ENCODE measurements at places on chromosomes 3 and 15.

DNA sequence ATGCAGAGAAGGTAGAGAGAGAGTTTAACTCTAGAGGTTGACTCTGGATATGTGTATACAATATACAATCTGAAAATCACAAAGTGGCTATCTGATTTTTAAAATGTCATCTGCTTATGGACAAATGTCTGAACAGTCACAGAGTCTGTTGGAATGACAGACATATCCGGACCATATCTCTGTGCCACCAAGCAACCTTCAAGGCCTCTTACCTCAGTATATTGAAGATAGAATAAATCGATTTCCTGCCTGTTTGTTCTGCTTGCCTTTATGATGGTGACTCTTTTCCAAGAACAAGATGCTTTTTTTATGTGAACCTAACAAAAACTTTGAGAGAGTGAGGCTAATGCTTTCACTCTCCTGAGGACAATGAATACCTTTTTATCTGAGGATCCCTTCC, 151.1 kb downstream of the RBPMS2 start:
- no peak for DNase-seq

DNA sequence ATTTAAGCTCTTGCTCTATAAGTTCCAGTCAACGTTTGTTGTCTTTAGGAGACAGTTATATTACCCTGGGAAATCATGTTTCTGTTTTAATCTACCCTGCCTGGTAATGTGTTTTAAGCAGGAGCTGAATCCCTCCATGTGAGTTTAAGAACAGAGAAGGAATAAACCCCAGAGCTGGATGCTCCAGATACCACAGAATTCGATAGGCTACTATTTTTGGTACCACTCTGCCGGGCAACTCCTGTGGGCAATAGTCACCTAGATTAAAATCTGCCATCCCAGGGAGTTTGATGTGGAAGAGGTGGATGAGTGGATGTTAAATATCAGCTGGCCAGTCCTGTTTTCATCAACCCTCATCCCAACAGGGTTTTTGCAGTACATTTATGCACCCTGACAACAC, 20.4 kb downstream of the NUDT16 start:
- no peak for DNase-seq

DNA sequence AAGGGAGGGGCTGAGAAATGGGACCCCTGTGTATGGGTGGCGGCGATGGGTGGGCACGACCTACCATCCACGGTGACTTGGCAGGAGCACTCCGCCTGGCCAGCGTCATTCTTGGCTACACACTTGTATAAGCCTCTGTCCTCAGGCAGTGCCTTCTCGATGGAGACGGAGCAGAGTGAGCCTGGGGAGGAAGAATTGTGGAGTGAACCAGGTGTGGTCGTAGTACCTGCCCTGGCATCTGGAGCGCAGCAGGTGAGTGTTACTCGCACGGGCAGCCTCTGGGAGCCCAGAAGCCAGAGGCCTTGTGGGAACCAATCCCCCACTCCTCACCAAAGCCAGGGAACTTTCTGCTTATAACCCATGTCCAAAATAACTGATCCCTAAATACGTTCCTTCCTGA, 107.8 kb upstream of the HACD2 start:
- no peak for DNase-seq

- no peak for DNase-seq
These were observed 262.1 kb downstream of the LPP start for GRCh38 chr3:188416041-188416440.

DNA sequence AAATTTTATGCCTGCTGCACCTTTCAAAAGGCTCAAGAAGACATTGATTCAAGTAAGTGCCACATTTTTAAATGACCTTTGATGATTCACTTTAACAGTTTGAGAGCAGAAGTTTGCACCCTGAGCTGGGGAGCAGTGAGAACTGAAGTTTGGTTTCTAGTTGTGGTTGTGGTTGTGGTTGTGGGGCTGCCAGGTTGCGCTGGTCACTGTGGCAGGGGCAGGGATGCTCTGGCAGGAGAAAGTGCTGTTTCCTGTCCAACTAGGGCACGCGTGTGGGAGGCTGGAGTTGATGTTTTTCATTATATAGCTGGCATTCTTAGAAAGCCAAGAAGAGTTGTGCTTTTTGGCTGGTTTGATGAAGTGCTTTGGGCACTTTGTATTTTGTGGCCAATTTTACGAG, 339.7 kb upstream of the NR2F2 start:
- no peak for DNase-seq

DNA sequence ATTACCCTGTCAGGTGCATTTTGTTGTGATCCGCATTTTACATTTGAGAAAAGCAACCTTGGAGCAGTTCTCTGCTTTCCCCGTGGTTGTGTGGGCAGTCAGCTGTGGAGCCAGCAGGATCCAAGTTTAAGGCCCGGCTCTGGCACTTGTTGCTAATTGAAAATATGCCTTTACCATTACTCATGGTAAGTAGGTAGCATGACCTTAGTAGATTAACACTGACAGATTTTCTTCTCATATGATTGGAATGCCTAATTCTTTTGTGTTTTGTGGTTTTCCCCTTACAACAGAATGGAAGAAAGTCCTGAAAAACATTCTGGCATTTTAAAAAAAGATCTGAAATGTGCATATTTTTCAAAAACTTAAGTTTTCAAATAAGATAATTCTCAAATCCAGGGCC, 246.5 kb upstream of the LRRN1 start:
- no peak for DNase-seq

- DNase-seq, result no peak
These were observed 17.0 kb upstream of the ANO10 start for GRCh38 chr3:43638594-43639447.
